ENCODE measurements at places on chromosomes 3 and 15.
A peak's percentile ranks its signal among the peaks of the same experiment; 100 is the strongest.

DNA sequence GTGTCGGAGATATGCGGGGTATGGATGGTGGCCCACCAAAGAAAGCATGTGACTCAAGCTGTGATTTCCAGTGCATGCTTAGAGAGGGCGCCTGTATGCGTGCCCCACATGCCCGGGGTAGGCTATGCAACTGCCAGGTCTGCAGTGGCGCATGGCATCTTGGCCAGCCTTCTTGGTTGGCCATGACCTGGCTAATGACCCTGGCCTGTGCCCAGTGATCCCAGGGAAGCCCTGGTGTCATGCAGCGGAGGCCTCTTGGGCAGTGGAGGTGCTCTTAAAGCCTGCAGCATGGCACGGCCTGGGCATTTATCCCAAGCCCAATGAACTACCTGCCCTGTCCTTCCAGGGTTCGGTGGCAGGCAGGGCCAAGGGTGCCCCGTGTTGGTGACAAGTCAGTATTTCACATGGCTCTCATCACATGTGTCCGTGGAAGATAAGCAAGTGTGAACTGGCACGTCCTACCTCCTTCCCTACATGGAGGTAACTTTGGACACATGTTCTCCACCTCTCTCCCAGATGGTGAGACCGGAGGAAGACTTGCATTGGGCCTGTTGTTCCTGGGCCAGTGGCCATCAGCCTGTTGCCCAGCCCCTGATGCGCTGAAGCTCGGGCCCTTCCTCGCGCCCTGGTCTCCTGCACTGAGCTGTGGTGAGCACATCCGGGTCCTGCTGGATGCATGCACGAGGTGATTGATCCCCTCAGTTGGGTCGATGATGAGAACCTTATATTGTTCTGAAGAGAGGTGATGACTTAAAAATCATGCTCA is 192.0 kb downstream of the UBE3A start:
- DNase-seq, result no peak

GRCh38 chr15:54094661-54095060 is 116.4 kb downstream of the UNC13C start:
- DNase-seq, result no peak

- no peak for DNase-seq
Measured at GRCh38 chr3:150495149-150495548, 51.1 kb downstream of the SERP1 start.

DNA sequence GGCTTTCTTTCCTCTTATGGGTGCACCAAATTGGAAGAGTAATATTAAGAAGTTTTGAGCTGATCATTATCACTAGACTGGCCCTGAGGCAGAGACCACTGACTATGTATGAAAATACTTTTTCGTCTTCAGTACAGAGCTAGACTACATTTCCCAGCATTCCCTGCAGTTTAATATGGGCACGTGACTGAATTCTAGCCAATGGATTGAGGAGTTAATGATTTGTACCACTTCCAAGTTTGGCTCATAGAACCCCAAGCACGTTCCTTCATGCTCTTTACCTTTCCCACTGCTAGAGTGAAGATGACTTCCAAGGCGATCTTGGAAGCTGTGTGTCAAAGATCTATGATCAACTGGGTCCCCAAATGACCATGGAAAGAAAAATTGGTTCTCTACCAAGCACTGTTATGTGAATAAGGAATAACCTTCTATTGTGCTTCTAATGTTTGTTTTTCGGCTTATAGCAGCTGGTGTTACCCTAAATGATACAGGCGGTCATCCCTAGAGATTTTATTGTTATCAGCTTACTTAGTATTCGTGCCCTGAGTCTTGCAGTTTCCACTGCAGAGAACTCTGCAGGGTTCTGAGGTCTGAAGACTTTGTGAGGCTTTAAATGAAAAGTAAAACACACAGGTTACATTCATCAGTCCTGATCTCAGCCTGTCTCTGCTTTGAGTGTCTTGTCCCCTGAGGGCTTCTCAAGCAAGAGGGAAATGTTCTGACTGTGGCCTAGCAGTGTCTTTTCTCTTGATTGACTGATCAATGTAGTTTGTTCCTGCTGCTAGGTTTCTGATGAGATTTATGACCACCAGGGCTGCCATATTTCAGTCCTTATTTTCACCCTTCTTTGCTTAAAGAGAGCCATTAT is 486.8 kb downstream of the PDCD6IP start:
- DNase-seq, result no peak

DNA sequence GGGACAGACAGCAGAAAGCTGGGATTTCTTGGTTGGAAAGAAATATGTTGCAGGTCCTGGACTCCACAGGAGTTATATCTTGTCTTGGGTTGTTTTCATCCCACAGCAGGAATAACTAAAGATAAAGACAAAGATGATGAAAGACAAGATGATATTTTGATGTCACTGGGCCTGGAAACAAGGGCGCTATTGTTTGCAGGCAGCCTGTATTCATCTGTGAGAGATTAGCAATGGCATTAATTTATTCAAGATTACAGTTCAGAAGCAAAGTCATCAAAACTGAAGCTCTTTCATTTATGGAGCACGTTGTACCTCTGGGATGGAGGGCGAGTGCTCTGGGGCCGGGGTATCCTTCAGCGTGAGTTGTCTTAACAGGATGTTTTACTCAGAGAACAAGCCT is 213.8 kb downstream of the LRTM1 start:
- no peak for DNase-seq

DNA sequence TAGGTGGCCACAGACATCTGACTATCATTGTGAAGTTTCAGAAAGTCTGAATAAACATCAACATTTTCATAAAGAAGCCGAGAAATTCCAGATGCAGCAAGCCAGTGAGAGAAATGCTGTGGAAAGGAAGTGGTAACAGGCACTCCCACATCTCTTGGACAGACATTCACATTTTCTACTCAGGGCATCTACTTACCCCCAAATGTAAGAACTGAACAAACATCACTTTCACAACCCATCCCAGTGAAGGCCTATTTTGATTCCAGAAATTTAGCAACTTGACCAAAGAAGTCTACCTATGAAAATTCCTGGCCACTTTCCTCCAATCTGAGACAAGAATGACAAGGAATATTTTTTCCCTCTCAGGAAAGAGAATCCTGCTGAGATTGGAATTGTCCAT is 224.8 kb upstream of the DCBLD2 start:
- DNase-seq, result no peak

GRCh38 chr15:90561344-90562244 is 31.9 kb downstream of the CRTC3 start:
- peak; percentile 66 for DNase-seq

GRCh38 chr3:156189927-156190326 is 69.5 kb downstream of the KCNAB1 start:
- DNase-seq, result no peak

DNA sequence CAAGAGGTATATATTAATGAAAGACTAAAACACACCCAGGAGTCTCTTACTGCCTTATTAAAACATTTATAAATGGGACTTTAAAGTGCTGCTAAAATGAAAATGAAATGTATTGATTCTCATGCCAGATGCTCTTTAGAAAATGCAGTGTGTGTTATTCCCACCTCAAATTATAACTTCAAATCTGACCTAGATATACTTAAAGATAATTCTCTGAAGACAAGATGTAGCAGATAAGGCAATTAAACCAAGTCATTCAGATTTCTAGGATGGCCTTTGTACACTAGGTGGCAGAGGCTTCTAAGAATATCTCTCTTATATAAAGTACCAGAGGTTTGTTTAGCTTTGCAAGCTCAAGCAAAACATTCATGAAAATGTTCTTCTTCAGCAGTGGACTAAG is 26.9 kb upstream of the GOLGA8B start:
- no peak for DNase-seq

DNA sequence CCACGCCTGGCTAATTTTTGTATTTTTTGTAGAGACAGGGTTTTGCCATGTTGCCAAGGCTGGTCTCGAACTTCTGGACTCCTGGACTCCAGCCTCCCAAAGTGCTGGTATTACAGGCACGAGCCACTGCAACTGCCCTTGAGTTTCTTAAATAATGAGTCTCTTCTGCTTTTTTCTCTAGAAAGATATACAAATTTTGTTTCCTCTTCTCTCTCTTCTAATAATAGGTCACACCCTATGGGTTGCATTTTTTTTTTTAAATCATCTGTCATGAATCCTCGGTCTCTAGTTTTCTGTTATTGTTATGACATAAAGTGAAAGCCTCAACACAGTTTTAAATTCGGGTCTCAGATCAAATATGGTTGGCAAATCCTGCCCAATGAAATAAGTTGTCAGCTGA is 111.2 kb downstream of the IL12A start:
- no peak for DNase-seq

DNA sequence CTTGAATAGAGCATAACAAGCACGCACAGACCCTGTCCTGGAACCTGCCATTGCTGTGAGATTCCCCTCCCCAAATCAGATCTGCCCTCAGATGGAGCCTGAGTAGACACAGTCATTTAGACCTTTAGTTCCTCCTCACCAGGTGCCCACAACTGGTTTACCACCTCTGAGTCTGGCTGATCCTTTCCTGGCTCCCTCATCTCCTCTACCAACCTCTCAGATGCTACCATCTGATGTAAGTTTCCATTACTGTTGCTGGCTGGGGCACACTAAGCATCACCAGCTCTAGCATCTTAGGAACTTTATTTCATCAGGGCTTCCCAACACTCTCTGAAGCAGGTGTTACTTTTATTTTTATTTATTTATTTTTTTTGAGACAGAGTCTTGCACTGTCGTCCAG is 288.3 kb downstream of the TLE3 start:
- DNase-seq, result no peak

DNA sequence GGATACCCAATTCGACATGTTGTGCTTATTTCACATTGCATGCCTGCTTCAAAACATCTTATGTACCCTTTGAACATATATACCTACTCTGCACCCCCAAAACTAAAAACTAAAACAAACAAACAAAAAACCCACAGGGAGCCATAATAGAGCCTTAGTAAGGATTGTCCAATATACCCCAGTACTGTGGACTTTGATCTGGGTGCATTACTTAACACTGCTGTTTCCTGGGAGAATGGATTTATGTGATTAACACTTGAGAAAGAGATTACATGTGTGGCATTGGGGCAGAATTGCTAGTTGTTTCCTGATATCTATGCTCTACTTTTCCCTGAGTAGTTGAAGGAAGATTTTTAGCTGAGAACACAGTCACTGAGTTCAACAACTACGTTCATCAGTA is 583.4 kb upstream of the ROBO1 start:
- no peak for DNase-seq

- no peak for DNase-seq
Measured at GRCh38 chr3:178078953-178079352, 457.3 kb upstream of the KCNMB2 start.

- DNase-seq, result no peak
Measured at GRCh38 chr3:127899200-127899599, 15.8 kb upstream of the KBTBD12 start.

GRCh38 chr3:197311591-197311990 is 13.2 kb upstream of the DLG1 start:
- DNase-seq, result no peak

GRCh38 chr15:66763186-66764071 is 61.4 kb downstream of the SMAD6 start:
- DNase-seq, result no peak

DNA sequence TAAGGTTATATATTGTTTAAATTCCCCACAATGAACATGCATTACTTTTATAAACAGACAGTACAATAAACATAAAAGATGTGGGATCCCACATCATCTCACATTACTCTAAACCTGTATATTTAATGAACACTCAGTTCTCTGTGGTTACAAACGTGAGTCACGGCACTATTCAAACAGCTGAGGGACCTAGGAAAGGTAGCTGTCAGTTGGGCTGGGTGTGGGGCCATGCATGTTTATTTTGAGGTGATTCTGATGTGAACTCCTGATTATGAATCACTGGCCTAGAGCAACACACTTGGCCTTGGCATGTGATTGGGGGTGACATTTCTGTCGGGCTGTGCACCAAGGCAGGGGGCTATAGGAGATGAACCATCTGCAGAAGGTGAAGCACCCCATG is 147.6 kb upstream of the HACD2 start:
- DNase-seq, result no peak

DNA sequence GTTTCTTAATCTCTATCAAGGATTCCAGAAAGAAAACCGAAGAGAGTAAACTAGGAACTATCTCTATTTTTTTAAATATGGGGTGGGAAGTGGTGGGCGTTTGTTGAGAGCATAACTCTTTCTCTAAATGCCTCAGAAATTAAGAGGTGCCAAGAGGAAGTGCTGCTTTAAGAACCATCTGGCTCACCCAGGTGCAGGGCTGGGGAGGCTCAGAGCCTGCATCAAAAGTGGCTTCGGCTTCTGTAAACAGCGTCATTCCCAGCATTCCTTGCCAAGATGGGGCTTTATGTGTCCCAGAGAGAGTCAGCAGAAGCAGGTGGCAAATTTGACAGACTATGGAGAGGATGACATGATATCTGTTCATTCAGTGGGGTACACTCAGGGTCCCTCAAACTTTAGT is 123.3 kb upstream of the BFSP2 start:
- DNase-seq, result no peak

DNA sequence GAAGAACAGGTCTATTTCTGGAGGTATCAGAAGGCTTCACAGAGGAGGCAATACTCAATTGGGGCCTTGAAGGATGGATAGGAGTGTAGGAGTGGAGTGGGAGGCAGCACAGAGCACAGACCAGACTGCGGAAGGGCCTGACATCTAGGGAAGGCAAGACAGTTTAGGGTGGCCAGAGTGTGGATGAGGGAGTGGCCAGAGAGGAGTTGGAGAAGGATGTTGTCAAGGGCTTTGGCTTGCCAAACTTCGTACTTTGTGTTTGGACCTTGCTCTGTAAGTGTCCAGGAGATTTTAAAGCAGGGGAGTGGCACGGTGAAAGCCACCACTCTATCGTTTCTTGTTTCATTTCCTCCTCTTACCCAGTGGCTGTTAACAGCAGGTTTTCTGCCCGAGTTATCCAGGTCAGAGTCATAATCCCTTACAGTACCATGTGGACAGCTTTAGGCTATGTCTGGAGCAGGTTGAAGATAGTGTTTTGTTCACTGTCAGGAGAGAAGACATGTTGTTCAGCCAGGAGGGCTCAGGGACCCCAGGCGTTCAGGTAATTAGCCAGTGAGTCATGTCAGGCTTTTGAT is 12.3 kb downstream of the SMAD3 start:
- no peak for DNase-seq

GRCh38 chr3:186044427-186044826 is 64.5 kb downstream of the ETV5 start:
- DNase-seq, result no peak

DNA sequence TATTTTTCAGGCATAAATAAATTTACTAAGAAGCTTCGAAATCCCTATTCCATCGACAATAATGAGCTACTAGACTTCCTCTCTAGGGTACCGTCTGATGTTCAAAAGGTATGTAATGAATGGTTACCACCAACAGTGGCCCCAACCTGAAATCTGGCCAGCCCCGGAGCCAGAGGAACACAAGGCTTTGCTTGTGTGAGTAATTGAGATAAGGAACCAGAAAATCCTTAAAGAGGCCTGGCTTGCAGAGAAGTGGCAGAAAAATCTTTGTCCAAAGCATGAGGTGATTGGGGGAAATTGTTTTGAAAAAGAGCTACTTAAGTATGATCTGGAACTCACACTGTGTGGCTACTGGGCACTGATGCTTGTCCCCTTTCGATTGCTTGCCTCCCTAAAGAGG is 245.3 kb downstream of the MCTP2 start:
- no peak for DNase-seq
